ENCODE measurements at places on chromosomes 1 and 21. TPM values are rescaled to one million over a fixed set of nuclear protein-coding genes. Genes with fewer than 3 reads are reported as not detected.

GRCh38 chr1:50699795-50700194, 260.3 kb downstream of the FAF1 start:
- H3K4me1 ChIP-seq: peaks cover 3% of the 10 kb centered on the region
- no peak overlapping the region for H3K27ac ChIP-seq
- H3K4me3 ChIP-seq: no peak overlapping the region
- H3K27me3 ChIP-seq: no peaks in the 10 kb centered on the region
- H3K36me3 ChIP-seq: no peaks in the 10 kb centered on the region

Gene TNFSF4
- 0.19 TPM for total RNA-seq

GRCh38 chr1:230136453-230137336, 69.7 kb downstream of the GALNT2 start:
- DNase-seq: no peak
- no peaks in the 10 kb centered on the region for H3K36me3 ChIP-seq
- peaks cover 18% of the 10 kb centered on the region for H3K4me1 ChIP-seq
- H3K27ac ChIP-seq: no peak overlapping the region

- no peak for DNase-seq
- H3K36me3 ChIP-seq: no peaks in the 10 kb centered on the region
- H3K4me1 ChIP-seq: no peaks in the 10 kb centered on the region
- no peak overlapping the region for H3K27ac ChIP-seq
- no peak overlapping the region for H3K4me3 ChIP-seq
Measured at GRCh38 chr1:154749078-154749760, 120.9 kb downstream of the KCNN3 start.

Gene CFHR4
- total RNA-seq: not detected

DNA sequence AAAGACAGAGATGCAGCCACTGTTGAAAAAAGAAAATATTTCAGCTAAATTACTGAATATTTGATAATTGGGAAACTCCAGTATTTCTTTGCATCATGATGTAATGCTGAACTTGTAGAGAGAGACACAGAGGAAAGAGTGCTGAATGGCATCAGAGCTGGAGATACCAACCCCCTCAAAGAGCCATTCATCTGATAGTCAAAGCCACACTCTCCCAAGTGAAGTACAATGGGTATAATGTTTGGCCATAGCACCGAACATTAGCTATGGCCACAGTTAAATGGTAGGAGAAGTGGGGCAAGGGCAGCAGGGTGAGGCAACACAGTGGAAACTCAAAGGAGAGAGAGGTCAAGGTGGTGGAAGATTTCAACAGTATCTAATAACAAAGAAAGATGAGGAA, 107.5 kb upstream of the TNFSF4 start:
- DNase-seq: no peak
- H3K27ac ChIP-seq: no peak overlapping the region
- no peaks in the 10 kb centered on the region for H3K4me1 ChIP-seq
- H3K4me3 ChIP-seq: no peak overlapping the region
- H3K36me3 ChIP-seq: no peaks in the 10 kb centered on the region

GRCh38 chr1:183125279-183125999, 60.6 kb upstream of the LAMC2 start:
- H3K4me3 ChIP-seq: no peak overlapping the region
- peaks cover 100% of the 10 kb centered on the region for H3K36me3 ChIP-seq
- DNase-seq: no peak
- H3K27ac ChIP-seq: no peak overlapping the region
- no peaks in the 10 kb centered on the region for H3K27me3 ChIP-seq
- H3K4me1 ChIP-seq: peaks cover 11% of the 10 kb centered on the region

Gene IL22RA1
- total RNA-seq: 0.52 TPM

DNA sequence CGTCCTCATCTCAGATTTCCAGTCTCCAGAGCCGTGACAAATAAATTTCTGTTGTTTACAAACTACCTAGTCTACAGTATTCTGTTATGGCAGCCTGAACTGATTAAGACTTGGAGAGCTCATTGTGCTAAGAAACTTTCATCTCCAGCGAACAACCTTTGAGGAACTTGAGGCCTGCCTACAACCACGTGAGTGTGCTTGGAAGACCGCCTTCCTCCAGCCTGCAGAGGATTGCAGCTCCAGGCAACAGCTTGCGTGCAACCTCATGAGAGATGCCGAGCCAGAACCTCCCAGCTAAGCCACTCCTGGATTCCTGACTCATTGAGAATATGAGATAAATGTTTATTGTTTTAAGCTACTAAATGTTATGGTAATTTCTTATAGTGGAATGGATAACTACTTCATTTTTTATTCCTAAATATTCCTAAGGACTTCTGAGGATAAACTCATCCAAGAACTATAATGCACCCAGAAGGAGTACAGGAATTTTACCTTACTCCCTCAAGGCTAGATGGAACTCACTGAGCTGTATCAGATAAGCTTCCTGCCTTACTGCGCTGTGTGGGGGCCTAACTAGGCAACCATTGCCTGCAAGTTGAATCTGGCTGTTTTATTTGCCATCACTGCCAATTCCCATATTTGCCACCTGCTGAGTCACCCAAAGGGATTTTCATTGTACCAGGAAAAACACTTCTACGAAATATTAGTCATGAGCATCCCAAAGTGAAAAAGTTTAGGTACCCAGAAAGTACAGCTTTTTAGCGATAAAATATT, 17.6 kb downstream of the FAM177B start:
- H3K4me1 ChIP-seq: no peaks in the 10 kb centered on the region
- H3K4me3 ChIP-seq: no peak overlapping the region
- H3K27me3 ChIP-seq: no peaks in the 10 kb centered on the region

Gene KIF21B
- total RNA-seq: 0.30 TPM

- no peaks in the 10 kb centered on the region for H3K27me3 ChIP-seq
- no peaks in the 10 kb centered on the region for H3K4me1 ChIP-seq
- no peak overlapping the region for H3K27ac ChIP-seq
- no peak overlapping the region for H3K4me3 ChIP-seq
- H3K36me3 ChIP-seq: no peaks in the 10 kb centered on the region
- DNase-seq: no peak
Measured at GRCh38 chr1:7298145-7298544, 473.0 kb upstream of the VAMP3 start.

Gene PCNX2
- total RNA-seq: 1.4 TPM

DNA sequence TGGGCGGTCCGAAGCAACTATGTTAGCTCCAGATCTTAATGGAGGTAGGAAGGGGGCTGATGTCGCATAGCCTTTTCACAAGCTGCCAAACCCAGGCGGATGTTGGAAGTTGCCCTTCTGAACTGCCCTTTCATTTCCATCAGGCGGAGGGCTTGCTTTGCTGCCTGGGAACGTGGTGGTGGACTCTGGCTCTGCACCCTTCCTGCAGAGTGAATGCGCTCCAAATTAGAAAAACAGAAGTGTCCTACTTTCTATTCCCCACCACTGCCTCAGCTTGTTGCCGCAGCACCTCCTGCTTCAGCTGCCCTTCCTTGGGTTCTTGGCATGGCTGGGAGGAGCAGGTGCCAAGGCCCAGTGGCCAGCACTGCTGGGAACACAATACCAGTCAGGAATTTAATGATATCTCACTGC, 60.6 kb downstream of the AK4 start:
- no peaks in the 10 kb centered on the region for H3K36me3 ChIP-seq
- H3K4me1 ChIP-seq: peaks cover 16% of the 10 kb centered on the region
- H3K27me3 ChIP-seq: no peaks in the 10 kb centered on the region
- no peak overlapping the region for H3K27ac ChIP-seq

- no peak for DNase-seq
- H3K27ac ChIP-seq: peak overlapping the region; percentile 74
- H3K4me1 ChIP-seq: peaks cover 17% of the 10 kb centered on the region
- no peaks in the 10 kb centered on the region for H3K27me3 ChIP-seq
- H3K36me3 ChIP-seq: no peaks in the 10 kb centered on the region
Measured at GRCh38 chr1:38860454-38860795, 853 bp upstream of the RRAGC start.

DNA sequence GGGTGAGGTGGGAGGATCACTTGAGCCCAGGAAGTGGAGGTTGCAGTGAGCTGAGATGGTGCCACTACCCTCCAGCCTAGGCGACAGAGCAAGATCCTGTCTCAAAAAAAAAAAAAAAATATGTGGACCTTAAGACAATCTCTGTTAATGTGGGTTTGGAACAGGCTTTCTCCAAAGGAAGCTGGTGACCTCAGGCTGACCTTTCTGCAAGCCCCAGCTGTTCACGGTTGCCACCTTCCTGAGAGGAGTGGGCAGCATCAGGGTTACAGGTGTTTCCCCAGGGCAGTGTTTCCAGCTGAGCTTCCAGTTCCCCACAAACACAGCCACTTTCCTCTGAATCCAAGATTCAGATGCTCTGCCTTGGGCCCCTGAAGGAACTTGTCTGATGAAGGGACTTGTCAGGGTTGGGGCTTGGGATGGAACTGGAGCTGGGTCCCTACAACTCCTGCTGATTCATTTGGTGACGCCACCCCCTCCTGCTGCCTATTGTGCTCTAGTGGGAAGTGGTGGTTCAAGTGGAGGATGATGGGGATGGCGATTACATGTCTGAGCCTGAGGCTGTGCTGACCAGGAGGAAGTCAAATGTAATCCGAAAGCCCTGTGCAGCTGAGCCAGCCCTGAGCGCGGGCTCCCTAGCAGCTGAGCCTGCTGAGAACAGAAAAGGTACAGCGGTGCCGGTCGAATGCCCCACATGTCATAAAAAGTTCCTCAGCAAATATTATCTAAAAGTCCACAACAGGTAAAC, 1.9 kb downstream of the ZBTB48 start:
- H3K4me1 ChIP-seq: peaks cover 54% of the 10 kb centered on the region
- no peaks in the 10 kb centered on the region for H3K36me3 ChIP-seq
- no peak overlapping the region for H3K4me3 ChIP-seq
- H3K27ac ChIP-seq: peak overlapping the region; percentile 93

Data from heart left ventricle (tissue), 16 donors.